Lung microvascular endothelial cell (primary cell): ENCODE measurements at places on chromosomes 6 and 20. TPM values are rescaled to one million over a fixed set of nuclear protein-coding genes. Genes with fewer than 3 reads are reported as not detected.

- DNase-seq = no peak
Observed at GRCh38 chr6:148365041-148365440, 22.4 kb downstream of the SASH1 start.

Gene MLIP
- total RNA-seq = 0.99 and 1.1 TPM in 2 replicates

Gene CNKSR3
- 3.5 and 8.1 TPM in 2 replicates for total RNA-seq

Gene PNLDC1
- not detected in 2 replicates for total RNA-seq

GRCh38 chr6:160265869-160266476, 7.4 kb upstream of the SLC22A2 start:
- DNase-seq = no peak

DNA sequence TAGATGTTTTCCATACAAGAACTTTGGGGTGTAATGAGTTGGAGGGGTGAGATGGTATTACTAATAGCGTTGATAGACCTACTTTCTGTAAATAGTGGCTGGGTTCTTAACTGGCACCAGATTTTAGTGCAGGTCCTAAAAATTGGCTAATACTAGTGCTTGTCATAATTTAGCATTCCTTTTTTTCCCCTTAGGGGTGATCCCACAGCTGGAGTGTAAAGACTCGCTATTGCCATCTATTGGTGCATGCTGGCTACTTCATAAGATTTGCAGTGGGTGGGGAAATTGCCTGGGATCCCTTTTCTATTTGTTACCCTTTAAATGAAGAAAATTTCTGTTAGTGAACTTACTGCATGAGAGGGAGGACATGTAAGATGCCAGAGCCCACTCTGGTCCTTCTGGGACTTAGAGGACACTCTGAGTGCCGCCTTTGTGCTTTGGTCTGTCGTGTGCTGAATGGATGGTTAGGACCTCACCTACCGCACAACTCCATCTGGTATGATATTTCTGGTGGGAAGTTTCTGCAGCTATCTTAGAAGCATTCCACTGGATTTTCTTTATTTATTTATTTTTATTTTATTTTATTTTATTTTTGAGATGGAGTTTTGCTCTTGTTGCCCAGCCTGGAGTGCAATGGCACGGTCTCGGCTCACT, 195.5 kb downstream of the JARID2 start:
- peak; percentile 64 for DNase-seq

Gene RIPPLY2
- total RNA-seq = 0.22 and 0.40 TPM in 2 replicates

- DNase-seq = no peak
Observed at GRCh38 chr6:168634541-168635328, 193.8 kb downstream of the SMOC2 start.

GRCh38 chr6:105816847-105817246, 269.3 kb upstream of the PRDM1 start:
- no peak for DNase-seq

- no peak for DNase-seq
Observed at GRCh38 chr20:46232539-46232938, 75.8 kb downstream of the CDH22 start.

Gene LBP
- total RNA-seq = under 0.01 TPM in 2 replicates

DNA sequence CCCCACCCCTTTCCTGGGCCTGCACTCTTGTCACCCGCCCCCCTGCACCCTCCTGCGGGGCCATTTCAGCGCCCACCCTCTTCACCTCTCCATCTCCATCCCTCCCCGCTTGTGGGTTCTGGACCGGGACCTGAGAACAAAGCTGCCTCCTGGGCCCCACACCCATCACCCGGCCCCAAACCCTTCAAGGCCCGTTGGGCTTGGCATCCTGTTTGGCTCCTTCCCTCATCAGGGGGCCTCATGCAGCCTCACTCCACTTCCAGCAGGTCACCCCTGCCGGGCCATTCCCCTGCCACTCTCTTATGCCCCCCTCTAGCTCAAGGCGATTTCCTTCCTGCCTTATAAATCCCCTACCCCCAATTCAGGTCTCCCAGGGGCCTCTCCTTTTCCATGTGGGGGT, 67.4 kb downstream of the SRC start:
- no peak for DNase-seq

DNA sequence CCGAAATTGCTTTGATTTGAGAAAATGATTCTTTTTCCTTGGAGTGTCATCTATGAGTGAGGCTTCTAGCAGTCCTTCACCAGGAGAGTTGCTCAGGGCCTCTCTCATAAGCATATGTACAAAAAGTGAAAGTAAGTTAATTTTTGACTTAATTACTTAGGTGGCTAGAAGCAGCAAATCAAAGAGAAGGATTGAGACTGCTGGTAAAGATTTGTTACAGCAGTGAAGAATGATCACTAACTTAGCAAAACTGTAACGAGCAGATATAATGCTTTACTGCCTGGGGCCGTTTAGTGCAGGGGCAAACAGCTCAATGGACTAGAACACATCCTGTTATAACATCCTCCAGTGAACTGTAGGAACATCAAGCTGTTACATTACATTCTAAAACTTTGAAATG, 167.8 kb upstream of the RIPOR2 start:
- DNase-seq = no peak

Gene HLA-DQB1
- total RNA-seq = 0.20 TPM in 1 of 2 replicates, not detected in the other

Gene CST2
- total RNA-seq = not detected in 2 replicates

Gene RPN2
- total RNA-seq = 236 and 252 TPM in 2 replicates

Gene GATA5
- not detected in 2 replicates for total RNA-seq

DNA sequence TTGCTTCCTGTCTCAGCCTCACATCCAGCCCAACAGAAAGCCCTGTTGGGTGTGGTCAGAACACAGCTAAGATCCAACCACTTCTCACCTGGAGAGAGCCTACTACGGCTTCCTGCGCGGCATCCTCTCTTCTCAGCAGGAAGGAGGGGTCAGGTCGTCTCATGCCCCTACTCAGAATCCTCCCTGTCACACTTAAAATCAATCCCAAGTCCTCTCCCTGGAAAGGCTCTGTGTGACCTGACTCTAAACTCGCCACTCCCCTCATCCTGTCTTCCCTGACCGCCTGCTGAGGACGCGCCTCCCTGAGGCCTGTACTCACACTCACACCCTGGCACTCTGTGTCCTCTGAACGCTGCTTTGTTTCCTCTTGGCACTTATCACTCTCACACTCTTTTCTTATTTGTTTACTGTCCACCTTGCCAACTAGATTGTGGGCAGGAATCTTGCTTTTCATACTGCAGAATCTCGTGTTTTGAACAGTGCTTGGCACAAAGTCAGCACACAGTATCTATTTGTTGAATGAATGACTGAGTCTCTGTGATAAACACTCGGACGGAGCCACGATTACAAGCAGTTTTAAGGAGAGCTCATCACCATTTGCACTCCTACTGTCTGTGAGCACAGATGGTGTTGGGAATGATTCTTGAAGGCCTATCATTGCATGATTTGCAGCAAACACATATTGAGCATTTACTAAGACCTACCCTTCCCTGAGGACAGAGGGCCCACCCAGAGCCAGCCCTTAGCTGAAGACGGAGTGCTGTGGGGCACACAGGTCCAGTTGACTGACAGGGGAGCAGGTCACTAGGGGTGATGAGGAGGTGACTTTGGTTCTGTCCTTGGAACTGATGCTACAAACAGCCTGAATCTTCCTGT, 18.7 kb downstream of the RAB5IF start:
- DNase-seq = no peak

- no peak for DNase-seq
Observed at GRCh38 chr20:54251096-54251495, 43.2 kb downstream of the PFDN4 start.

GRCh38 chr6:4124351-4124750, 11.0 kb downstream of the ECI2 start:
- no peak for DNase-seq

DNA sequence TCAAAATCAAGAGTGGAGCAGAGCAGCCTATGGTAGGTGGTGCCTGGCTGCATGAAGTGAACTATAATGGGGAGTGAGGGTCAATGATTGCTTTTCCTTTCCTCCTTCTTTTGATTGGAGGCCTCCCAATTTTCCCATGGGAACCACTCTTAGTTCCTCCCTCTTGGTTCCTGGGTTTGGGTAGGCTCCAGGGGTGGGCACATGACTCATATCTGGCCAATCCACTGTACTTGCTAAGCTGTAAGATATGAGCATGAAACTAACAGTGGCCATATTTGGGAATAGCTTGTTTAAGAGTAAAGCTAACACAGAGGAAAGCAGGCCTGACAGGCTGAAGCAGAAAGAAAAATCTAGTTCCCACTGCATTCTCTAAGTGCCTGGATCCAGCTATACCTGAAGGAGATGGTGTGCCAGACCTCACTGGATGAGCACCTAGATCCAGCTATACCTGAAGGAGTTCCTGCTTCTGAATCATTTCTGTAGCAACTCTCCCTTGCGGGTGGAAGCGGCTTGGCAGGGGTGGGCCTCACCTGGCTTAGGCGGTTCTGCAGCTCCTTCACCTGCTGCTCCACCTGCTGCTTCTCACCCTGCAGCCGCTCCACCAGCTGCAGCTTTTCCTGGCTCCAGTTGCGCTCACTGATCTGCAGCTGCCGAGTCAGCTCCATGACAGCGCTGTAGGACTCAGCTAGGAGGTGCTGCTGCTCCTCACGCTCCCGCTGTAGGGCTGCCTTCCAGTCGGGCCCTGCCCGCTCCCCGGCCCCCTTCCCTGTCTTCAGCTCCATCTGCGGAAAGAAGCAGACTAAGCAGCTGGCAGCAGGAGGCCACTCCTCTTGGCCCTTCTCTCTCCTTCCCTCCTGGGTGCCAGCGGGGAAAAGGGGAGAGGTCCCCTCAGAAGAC, 29.0 kb upstream of the DSN1 start:
- DNase-seq = peak; percentile 57

DNA sequence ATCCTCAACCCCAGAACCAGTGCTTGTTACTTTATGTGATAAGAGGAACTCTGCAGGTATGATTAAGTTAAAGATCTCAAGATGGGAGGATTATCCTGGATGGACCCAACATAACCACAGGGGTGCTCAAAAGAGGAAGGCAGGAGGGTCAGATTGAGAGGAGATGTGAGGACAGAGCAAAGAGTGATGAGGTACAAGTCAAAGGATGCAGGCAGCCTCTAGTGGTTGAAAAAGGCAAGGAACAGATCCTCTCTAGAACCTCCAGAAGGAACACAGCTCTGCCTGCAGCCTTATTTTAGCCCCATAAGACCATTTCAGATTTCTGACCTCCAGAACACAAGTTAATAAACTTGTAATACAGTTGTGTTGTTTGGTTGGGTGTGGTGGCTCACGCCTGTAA, 41.2 kb downstream of the PDSS2 start:
- no peak for DNase-seq

GRCh38 chr20:21280522-21281016, 22.6 kb upstream of the XRN2 start:
- no peak for DNase-seq

DNA sequence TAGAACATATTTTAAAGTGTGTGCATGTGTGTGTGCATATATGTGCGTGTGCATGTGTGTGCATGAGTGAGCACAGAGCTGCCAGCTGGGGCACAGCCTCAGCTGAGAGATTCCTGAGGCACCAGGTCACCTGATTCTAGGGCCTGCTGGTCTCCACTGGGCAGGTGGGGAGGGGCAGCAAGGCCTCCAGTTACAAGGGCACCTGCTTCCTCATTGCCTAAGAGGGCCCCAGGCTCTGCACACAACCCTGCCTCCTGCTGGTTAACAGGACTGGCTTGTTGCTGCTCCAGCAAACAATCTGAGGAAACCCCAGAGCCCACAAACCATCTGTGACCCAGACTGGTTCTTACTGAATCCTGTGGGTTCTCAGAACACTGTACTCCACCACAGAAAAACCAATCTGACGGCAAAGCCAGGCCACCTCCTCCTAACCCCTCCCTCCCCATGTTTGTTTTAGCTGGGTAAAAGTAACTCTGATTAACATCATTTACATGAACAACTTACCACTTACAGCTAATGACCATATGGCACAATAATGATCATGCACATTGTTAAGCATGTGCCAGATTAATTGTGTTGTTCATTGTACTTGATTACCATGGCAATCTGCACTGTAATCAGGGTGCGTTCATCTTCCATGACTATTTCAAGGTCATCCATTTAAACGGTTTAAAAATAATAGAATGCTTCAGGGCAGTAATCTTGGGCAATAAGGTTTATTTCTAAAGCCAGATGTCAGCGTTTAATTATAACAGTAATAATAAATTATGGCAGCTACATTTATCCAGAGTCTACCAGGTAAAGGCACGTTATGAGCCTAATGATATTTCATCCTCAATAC, 23.1 kb upstream of the UBE2J1 start:
- peak; percentile 8 for DNase-seq

- no peak for DNase-seq
Observed at GRCh38 chr20:32189123-32189410, 18.5 kb downstream of the PLAGL2 start.

GRCh38 chr6:8627085-8627861, 191.9 kb upstream of the SLC35B3 start:
- no peak for DNase-seq
